ENCODE measurements at places on chromosomes 7 and 10.

- no peak for DNase-seq
Observed at GRCh38 chr7:151207804-151208203, 2.5 kb downstream of the H2BK1 start.

DNA sequence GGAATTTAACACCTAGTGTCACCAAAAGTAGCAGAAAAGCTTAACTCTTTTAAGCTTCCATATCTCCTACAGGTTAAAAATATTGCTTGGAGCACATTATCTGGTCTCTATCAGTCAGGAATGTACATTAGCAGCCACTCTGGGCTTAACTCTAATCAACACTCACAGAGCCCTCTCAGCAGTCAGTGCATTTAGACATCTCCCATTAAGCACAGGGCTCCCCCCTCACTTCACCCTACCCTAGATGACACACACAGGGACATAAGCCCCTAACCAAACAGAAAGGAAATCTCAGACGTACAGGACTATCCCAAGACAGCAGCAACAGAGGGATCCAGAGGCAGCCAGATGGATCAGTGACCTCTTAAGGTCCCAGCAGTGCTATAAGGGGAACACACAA lies 26.4 kb downstream of the FBXW4 start:
- DNase-seq: no peak

- peak; percentile 40 for DNase-seq
Observed at GRCh38 chr10:60209874-60210570, 179.7 kb downstream of the ANK3 start.

- no peak for DNase-seq
Observed at GRCh38 chr7:102888561-102889233, 24.1 kb upstream of the LRRC17 start.

- no peak for DNase-seq
Observed at GRCh38 chr7:104480529-104480928, 152.1 kb downstream of the LHFPL3 start.

GRCh38 chr10:52644373-52645186 lies 128.0 kb downstream of the MBL2 start:
- peak; percentile 7 for DNase-seq

DNA sequence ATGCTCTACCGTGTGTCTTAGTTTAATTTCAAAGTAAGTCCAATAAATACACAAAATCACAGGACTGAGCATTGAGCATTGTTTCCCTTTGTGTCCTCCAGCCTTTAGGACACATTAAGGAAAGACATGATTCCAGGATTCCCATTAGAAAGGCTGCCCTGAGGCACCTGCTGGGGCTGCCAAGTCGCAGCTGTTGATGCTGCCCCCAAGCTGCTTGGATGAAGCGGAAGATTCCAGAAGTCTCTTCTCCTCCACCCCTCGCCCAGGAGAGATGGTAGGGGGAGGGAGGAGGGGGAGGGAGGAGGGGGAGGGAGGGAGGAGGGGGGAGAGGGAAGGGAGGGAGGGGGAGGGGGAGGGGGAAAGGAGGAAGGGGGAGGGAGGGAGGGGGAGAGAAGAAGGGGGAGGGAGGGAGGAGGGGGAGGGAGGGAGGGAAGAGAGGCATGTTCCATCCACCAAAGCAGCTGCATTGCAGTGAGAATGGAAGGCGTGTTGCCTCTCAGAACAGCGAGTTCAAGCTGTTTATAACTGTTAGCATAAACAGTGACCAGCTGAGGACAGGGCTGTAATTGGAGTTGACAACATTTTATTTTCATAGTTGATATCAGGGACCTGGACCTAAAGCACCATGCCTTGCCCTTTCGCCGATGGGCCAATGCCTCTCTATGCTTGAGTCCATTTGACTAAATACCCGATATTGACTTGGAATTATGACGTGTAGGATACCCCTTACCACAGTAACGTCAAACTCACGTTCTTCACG lies 67.3 kb downstream of the DIP2C start:
- no peak for DNase-seq

- DNase-seq: no peak
Observed at GRCh38 chr10:23530079-23530478, 91.2 kb downstream of the OTUD1 start.

- DNase-seq: no peak
Observed at GRCh38 chr7:102396710-102397019, 502 bp downstream of the PRKRIP1 start.

DNA sequence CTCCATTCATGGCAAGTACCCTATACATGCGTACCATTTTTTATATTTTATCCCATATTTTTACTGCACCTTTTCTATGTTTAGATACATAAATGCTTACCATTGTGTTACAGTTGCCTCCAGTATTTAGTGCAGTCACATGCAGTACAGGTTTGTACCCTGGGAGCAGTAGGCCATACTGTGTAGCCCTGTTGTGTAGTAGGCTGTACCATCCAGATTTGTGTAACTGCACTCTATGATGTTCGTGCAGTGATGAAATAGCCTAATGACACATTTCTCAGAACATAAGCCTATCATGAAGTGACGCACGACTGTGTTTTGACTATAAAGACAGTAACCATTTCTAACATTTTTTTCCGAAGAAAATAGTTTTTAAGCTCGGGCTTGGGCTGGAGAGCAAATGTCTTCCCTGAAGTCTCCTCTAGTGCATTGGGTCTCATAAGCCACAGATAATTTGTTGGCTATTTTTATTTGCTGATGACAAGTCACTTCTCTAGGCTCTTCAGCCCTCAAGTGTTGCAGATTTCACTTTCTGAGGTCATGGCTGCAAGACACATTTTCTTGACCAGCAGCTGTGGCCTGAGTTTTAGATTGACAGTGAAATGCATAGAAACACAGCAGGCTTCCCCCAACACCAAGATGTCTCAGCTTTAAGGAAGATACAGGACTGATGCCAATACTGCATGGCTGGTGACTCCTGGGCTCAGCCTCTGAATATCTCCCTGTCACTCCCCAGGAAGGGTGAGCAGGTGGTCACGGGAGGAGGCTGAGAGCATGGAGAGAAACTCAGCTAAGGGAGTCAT lies 26.9 kb downstream of the EPDR1 start:
- no peak for DNase-seq

DNA sequence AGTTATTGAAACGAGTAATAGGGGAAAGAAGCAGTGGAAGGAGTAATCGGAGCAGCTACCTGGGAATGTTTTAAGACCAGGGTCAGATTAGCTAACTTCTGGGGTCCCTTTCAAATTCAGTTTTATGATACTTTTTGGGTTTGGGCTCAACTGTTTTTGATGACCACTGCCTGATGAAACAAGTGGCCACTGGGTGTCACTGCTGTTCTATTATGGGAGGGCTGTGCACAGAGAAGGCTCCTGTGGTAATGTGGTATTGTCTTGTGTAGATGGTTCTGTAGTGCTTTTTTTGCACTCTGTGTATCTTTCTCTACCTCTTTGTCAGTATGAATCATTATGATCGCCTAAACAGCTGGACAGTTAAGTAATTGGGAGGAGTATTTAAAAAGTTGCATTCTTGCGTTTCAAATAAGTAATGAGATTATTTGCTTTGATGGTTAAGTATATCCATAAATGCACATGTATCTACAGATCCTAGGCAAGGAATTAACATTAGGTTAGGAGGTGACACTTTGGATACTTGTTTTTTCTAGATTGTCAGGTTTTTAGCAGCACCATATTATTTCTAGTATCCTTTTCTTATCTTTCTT lies 128.4 kb downstream of the ABCA13 start:
- DNase-seq: peak; percentile 26

DNA sequence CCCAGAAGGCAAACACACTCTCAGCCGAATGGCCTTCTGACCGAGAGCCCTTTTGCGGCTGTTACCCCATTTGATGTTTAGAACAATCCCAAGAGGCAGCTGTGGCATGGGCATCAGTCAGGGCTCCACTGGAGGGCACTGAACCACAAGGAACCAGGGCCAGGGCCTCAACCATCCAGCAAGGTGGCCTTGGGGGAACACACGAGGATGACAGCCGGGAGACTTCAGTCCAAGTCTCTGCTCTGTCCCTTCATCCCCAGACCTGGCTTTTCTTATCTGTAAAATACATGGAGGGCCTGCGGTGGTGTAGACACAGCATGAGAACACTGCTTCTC lies 63.6 kb upstream of the INSIG1 start:
- DNase-seq: no peak

DNA sequence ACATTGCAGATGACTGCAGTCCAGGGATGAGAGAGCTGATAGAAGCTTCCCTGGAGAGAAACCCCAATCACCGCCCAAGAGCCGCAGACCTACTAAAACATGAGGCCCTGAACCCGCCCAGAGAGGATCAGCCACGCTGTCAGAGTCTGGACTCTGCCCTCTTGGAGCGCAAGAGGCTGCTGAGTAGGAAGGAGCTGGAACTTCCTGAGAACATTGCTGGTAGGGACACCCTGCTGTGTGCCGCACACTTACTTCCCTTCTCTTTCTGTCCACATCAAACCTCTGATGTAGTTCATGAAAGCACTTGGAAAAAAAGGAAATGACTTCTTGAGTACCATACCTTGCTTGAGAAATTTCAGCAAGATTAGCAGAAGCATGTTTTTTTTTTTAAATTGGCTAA lies 25.3 kb downstream of the MAP3K8 start:
- DNase-seq: no peak

DNA sequence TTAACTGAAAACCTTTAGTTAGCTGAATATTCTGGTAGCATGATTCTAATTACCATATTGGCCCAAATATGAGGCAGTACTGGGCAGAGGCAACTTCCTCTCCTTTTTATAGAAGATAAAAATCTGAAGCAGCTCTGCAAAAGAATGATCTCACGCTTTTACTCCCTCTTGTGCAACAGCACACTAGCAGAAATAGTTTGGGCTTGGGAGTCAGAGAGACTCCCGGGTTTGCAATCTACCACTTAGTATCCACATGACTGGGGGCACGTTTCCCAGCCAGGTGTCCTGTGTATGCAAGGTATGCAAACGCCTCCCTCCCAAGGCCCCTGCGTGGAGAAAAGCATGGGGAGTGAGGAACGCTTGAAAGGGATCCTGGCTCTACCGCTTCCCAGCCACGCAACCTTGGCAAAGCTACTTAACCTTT lies 47.2 kb upstream of the RHEB start:
- peak; percentile 51 for DNase-seq

DNA sequence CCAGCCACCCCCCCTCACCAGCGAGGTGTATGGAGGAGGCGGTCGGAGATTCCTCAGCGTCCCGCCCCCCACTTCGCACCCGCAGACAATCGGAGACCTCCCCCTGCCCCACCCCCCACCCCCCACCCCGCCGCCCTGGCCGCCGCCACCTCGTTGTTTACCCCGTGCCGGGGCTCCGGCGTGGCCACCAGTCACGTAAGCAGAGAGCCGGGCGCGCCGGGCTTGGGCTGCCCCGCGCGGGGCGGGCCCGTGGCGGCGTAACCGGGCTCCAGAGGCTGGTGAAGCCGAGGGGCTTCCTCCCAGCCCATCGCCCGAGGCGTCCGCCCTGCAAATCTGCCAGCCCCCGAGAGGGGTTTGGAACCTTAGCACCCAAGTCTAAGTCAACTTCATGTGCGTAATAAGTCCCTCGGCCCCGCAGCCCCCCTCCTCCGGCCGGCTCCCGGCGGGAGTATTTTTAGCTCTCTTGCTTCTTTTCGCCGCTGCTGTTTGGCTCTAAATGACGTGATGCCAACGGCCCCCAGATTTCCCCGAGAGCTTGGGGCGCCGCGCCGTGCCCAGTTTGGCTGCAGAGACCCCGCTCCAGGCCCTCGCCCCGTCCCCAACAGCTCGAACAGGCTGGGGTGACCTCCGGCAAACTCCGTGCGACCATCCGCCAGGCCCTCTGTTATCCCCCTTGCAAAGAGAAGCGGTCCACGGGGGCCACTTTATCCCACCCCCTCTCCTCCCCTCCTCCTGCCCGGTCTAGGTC lies 2.7 kb downstream of the MXI1 start:
- peak; percentile 70 for DNase-seq

- DNase-seq: no peak
Observed at GRCh38 chr10:34124522-34125035, 690.5 kb downstream of the PARD3 start.

GRCh38 chr10:80165173-80165572 lies 32.6 kb downstream of the PLAC9 start:
- no peak for DNase-seq

DNA sequence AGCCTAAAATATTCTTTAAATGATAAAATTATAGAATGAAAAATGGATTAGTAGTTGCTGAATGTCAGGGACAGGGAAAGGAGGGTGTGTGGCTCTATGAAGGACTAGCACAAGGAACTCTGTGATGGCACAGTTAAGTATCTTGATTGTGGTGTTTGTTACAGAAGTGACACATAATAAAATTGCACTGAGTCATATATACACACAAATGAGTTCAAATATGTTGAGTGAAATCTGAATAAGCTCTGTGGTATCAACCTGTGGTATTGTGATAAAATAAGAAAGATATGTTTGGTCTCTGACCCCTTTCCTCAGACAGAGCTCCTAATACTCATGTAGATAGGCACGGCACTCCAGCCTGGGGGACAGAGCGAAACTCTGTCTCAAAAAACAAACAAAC lies 181.5 kb upstream of the TRIM24 start:
- no peak for DNase-seq

DNA sequence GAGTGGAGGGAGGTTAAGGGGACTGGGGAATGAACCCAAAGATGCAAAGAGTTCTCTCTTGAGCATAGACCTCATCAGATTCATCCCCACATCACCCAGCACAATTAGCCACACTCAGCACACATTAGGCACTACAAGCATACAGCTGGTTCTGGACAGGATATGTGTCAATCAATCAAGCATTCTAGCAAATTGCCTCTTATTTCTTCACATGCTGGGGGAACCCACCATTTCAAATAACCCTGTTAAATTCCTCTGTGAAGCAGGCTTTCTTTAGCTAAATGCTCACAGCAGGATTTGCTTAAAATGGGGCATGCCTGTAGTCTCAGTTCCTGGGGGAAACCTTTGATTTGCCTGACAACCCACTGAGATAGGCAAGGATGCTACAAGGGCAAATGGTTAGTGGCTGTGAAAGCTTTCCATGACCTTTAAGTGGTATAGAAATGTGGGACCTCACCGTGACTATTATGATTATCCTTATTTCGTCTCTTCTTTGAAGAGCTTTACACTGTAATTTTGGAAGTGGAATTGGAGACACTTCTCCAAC lies 193.4 kb upstream of the ZMIZ1 start:
- DNase-seq: no peak

GRCh38 chr7:104074529-104074928 lies 85.1 kb upstream of the RELN start:
- DNase-seq: no peak

DNA sequence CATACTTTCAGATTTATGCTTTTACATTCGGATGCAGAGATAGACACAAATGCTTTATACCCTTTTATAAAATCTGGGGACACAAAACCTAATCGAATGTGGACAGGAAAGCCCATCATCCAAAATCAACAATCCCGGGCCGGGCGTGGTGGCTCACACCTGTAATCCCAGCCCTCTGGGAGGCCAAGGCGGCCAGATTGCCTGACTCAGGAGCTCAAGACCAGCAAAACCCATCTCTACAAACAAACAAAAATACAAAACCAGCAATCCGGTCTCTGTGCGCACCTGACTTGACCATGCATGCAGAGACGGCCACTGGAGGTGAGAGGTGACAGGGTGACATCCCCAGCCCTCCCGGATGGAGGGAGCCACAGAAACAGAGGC lies 13.5 kb downstream of the COBL start:
- no peak for DNase-seq

- no peak for DNase-seq
Observed at GRCh38 chr7:80827239-80827633, 91.6 kb downstream of the SEMA3C start.

GRCh38 chr10:118595598-118596425 lies at the start of gene PRLHR:
TSS of gene PRLHR (minus strand) at chr10:118595648. CDS start at chr10:118595244, 404 bp downstream.
- DNase-seq: peak; percentile 41
